ENCODE measurements at places on chromosomes 1 and 21.

DNA sequence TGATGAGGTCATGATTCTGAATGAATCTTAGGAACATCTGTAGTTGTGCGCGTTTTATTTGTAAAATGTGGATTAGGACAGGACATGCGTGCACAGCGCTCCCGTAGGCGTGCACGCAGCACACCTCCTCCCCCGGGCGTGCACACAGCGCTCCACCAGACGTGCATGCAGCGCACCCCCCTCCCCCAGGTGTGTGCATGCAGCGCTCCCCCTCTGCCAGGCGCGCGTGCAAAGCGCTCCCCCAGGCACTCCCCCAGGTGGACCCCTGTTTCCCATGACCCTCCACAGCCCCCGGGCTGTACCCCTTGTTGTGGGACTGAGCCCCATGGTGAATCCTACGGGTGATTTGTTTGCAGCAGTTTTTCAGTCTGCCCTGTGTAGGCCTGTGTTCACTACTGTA lies 61.6 kb downstream of the S100B start:
- DNase-seq: no peak

GRCh38 chr1:111565079-111565478 lies 54.5 kb upstream of the RAP1A start:
- DNase-seq: peak; percentile 86

- no peak for DNase-seq
Measured at GRCh38 chr1:193807208-193807607, 620.8 kb upstream of the B3GALT2 start.

DNA sequence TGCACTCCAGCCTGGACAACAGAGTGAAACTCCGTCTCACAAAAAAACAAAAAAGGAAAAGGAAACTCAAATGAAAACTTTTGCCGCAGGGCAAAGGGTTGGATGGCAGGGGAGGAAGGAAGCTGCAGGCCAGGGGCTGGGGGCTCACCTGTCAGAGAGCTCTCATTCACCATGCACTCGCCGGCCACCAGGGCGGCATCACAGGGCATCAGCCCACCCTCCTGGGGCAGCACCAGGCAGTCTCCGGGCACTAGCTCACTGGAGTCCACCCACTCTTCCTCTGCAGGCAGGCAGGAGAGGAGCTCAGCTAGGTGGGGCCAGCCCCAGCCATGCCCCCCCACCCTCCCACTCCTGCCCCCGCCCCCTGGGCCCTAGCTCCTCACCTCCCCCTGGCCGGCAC lies 11.9 kb downstream of the ATP13A2 start:
- DNase-seq: no peak

DNA sequence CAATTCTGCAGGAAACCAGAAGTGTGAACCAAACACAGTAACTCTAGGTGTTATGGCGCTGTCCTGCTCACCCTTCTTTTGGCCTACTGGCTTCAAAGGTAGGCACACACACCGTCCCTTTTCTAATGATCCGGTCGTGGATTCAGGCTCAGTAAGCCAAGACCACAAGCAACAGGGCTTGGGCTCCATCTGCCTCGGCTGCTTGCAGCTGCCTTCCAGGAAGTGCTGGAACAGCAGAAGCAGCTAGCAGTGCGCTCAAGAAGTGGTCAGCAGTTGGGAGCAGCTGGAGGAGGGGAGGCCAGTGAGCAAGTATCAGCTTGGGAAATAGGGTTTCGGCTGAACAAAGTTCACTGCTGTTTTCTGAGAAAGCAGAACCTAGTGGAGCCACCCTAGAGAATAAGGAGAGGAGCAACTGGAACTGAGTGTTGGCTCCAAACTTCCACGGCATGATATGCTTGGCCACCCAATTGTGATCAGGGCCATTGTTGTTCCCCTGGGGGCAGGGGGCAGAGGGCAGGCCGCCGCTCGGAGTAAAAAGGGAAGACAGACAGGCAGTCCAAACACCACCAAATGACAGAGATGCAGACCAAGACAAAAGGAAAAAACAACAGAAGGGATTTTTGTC lies 173.4 kb downstream of the TOMM20 start:
- peak; percentile 44 for DNase-seq

DNA sequence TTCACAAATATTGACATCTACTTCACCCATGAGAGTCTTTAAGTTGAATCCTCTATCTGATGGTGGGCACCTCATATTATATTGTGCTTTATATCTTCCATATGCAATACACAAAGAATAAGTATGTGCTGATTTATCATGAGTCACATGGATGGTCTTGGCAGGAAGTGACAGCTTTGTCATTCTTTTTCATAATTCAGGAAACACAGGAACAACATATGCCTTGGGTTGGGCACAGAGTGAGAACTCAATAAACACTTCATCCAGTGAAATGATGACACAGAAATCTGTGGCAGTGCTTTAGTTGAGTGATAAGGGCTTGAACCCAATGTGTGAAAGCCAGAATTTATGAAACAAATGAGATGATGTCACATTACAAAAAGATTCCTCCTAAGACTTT lies 41.2 kb downstream of the GADD45A start:
- peak; percentile 50 for DNase-seq

DNA sequence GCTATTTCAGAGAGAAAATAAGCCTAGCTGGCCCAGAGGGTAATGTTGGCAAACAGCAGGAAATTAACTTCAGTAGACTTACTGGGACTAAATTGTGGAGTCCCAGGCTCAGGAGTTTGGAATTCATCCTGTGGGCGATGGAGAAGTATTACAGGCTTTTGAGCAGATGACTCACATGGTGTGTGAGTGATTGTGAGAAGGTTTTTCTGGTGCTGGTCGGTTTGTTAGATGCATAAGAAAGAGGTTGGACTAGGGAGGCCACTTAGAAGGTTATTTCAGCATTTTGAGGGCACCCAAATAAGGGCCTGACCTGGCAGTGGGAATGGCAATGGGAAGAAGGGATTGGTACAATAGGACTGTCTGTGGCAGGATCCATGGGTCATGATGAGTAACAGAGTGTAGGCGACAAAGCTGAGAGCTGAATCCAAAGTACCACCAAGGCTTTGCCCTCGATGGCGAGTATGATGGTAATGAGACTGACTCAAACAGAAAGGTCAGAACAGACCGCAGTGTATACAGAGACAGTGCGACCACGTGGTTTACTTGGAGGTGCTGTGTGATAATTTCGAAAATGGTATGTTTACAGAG lies 69.2 kb upstream of the KIF26B start:
- peak; percentile 97 for DNase-seq

GRCh38 chr1:53183095-53183990 lies 13.3 kb upstream of the CPT2 start:
- peak; percentile 32 for DNase-seq

DNA sequence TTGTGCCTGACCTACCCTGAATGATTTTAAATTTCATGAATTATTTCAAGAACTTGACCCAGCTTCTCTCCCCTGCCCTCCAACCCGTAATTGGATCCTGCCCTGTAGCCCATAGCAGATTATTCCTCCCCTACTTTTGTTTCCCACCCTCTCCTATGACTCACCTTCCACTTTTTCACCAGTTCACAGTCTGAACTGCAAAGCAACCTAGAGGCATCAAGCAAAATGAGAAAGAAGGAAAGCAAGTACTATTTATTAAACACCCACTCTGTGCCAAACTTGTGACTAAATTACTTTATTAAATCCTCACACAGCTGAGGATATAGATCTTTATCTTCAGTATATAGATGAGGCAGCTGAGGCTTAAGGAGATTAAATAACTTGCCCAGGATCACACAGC lies 20.7 kb upstream of the IKBKE start:
- DNase-seq: no peak

DNA sequence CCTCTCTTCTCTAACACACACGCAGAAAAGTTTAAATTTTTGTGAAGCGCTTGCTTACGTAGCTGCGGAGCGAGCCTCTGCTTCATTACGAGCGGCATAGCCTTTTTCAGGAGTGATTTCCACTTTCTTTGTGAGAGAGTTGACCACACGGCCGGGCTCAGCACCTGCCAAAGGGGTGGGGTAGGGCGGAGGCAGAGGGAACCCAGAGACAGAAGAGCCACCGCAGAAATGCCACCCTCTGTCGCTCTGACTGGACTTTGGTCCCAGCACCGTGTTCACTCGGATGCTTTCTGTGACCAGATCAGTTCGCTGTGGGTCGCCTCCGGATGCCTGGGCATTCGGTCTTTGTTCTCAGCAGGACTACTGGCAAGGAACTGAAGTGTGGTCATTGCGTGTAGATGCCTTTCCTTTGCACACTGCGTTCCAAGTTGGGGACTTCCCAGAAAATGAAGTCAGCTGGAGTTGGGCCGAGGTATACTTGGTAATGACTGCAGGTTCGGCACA lies 883 bp downstream of the CHODL start:
- no peak for DNase-seq

Measured in AG10803 (cell line).